ENCODE measurements at places on chromosomes 1 and 21. TPM values are rescaled to one million over a fixed set of nuclear protein-coding genes. Genes with fewer than 3 reads are reported as not detected.

GRCh38 chr1:46757956-46758528 is 39.1 kb upstream of the EFCAB14 start:
- no peak for DNase-seq

ANKRD65 gene
- polyA plus RNA-seq, result 8.4 TPM

DNA sequence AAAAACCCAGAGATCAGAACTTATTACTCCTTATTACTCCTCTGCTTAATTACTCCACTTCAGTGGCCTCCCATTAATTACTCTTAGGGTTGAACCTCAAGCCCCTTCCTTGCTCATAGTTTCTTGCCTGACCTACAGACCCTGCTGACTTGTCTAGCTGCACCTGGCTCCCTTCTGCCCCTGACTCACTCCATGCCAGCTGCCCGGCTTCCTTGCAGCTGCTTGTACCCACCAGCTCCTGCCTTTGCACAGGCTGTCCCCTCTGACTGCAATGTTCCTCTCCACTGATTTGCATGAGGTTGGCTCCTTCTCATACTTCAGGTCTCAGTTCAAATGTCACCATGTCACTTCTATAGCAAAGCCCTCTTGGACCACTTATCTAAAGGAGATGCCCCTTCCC is 1.9 kb upstream of the PTPRU start:
- no peak for DNase-seq

GRCh38 chr1:67608661-67609576 is 76.1 kb upstream of the GADD45A start:
- DNase-seq, result no peak

VWA5B1 gene
- polyA plus RNA-seq, result 2.0 TPM
